ENCODE measurements at places on chromosomes 13 and 19. TPM values are rescaled to one million over a fixed set of nuclear protein-coding genes. Genes with fewer than 3 reads are reported as not detected.

GRCh38 chr13:70249332-70250064 lies 141.2 kb upstream of the KLHL1 start:
- peak; percentile 99 for DNase-seq

ZNF649 gene
- total RNA-seq, result 13.4 TPM

GRCh38 chr19:31416548-31416947 lies 67.3 kb upstream of the TSHZ3 start:
- no peak for DNase-seq

SAMD1 gene
- 14.7 TPM for total RNA-seq

DNA sequence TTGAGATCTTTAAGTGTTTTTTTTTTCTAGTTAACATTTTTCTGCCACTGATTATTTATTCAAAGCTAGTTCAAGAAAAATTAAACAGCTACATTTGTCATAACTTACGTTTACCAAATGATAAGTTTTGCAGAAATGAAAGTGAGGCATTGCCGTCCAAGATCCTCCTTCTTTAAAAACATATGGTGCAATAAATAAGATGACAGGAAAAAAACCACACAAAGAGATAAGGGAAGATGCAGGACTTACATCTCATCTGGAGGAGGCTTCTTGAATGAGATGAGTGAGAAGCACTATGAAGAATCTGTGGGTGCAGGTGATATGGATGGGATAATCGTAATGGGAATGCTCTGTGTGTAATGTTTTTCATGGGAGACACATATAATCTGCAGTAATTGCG lies 12.4 kb downstream of the TNFSF13B start:
- DNase-seq, result no peak

Measured in bronchial epithelial cell (primary cell).